ENCODE measurements at places on chromosomes 5 and 9. TPM values are rescaled to one million over a fixed set of nuclear protein-coding genes. Genes with fewer than 3 reads are reported as not detected.

DNA sequence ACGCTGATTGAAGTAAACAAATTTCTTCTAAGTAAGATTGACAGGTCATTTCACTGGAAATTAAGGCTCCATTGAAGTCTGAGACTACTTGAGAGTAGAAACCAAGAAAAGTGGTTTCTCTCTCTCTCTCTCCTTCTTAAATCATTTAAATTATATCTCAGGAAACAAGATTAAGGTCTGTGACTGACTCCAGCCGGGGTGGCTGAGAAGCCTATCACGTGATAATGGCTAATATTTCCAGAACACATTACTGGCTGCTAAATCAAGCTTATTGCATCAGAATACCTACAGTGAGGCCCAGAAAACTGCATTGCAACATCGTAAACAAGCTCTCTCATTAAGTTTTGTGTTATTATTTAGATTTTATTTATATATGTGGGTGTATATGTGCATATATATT, 88.4 kb downstream of the PTCD2 start:
- no peak for DNase-seq

DNA sequence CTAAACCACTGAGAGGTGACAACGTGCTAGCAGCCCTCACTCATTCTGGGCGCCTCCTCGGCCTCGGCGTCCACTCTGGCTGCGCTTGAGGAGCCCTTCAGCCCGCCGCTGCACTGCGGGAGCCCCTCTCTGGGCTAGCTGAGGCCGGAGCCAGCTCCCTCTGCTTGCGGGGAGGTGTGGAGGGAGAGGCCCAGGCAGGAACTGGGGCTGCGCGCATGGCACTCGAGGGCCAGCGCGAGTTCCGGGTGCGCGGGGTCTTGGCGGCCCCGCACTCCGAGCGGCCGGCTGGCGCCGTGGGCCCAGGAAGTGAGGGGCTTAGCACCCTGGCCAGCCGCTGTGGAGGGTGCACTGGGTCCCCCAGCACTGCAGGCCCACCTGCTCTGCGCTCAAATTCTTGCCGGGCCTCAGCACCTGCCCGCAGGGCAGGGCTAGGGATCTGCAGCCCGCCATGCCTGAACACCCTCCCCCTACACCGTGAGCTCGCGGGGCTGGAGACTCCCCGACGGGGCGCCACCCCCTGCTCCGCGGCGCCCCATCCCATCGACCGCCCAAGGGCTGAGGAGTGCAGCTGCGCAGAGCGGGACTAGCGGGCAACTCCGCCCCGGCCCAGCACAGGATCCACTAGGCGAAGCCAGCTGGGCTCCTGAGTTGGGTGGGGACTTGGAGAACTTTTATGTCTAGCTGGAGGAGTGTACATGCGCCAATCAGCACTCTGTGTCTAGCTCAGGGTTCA, 11.8 kb upstream of the UBE2D2 start:
- peak; percentile 62 for DNase-seq

- DNase-seq, result no peak
Observed at GRCh38 chr5:31377274-31377946, 154.5 kb downstream of the DROSHA start.

The TMEM252 gene
- total RNA-seq, result not detected

The MSMP gene
- not detected for total RNA-seq

The ITK gene
- 35.9 TPM for total RNA-seq

Data from spleen (tissue), 13 donors.